ENCODE measurements at places on chromosomes 2 and 18.

- DNase-seq, result no peak
These were observed 127.8 kb upstream of the DDX18 start for GRCh38 chr2:117686699-117687098.

GRCh38 chr2:205424326-205424725 lies 258.0 kb upstream of the NRP2 start:
- no peak for DNase-seq

DNA sequence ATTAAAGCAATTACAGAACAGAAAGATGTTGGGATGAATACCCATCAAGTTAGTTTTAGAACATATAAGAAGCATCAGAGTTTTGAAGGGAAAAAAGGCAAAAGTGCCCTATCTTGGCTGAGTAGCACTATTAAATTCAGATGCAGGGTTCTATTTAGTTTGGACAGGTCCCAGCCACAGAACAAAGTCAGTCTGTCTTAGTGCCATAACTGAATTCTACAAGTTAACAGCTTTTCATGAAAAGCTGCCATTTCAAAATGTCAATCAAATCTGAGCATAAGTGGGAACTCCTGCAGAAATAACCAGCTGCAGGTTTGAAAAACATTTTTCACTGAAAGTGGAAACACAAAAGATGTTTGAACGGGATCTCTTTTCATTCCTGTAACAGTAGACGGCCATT lies 160.4 kb downstream of the SRBD1 start:
- DNase-seq, result no peak

- no peak for DNase-seq
These were observed 3.9 kb downstream of the MAPRE2 start for GRCh38 chr18:35045121-35045520.

DNA sequence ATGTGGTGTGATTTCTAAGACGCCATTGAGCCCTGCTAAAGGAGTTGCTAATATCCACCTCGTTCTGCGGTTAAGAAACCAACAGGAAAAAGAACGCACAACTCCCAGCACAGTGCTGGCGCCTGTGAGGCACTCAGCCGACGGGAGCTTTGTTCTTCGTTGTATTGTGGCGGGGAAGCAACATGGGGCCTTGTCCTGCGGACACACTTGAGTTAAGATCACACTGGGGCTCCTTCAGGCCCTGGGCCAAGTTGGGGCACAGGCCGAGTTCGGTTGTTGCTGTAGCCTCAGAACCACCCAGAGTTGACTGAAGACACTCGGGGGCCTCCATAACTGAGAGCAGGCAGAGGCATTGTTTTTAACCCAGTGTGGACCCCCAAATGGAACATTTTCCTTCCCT lies 30.6 kb upstream of the CD8A start:
- no peak for DNase-seq

GRCh38 chr2:10257036-10257435 lies 45.7 kb upstream of the HPCAL1 start:
- no peak for DNase-seq

DNA sequence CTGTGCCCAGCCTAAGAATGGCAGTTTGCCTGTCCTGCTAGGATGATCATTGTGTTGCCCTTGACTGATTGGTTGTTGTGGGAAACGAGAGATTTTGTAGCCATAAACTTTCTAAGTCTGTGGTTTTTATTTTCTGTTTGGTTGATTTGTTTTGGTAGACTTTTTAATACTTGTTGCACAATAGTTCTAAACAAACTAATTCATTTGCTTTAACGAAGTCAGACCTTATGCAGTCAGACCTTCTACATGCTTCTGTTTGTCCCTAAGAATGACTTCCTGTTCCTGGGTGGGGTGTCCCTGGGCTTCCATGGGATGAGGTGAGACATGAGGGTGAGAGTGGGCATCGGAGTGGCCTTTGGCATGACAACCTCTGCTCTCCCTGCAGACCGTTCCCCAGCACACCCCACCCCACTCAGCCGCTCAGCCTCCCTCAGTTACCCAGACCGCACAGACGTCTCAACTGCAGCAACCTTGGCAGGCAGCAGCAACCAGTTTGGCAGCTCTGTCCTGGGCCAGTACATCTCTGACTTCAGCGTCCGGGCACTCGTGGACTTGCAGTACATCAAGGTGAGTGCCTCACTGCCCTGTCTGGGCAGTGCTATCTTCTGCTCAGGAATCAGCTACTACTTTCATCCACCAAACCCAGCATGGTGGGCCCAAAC lies 7.8 kb upstream of the CNNM3 start:
- DNase-seq, result no peak

- no peak for DNase-seq
These were observed 68.2 kb downstream of the MAIP1 start for GRCh38 chr2:200023570-200023969.

GRCh38 chr2:71933467-71934319 lies 214.0 kb downstream of the CYP26B1 start:
- DNase-seq, result no peak

DNA sequence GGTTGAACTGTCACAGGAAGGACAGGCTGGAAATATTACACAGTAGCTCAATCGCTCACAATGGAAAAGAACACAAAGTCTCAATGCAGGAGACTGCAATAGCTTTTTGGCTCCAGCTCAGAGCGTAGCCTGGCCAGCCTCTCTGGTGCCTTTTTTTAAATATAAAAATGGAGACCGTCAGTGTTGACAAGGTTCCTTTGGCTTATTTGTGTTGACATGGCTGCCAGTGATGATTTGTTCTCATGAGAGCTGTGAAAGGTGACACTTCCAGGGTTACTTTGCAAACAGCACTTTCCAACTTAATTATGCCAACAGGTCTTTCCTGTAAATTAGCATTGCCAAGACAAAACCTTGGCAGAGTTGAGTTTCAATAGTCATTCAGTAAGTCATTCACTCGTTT lies 70.8 kb downstream of the KCNE4 start:
- DNase-seq, result no peak

- DNase-seq, result no peak
These were observed 125.3 kb downstream of the METTL8 start for GRCh38 chr2:171308280-171309054.

DNA sequence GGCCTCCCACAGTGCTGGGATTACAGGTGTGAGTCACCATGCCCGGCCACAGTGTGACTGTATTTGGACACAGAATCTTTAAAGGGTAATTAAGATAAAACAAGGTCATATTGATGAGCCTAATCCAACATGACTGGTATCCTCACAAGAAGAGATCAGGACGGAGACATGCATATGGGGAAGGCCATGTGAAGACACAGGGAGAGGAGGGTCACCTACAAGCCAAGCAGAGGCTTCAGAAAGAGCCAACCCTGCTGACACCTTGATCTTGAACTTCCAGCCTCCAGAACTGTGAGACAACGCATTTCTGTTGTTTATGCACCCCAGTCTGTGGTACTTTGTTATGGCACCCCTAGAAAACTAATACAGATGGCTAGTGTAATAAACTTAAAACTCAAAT lies 72.4 kb downstream of the REV1 start:
- no peak for DNase-seq

DNA sequence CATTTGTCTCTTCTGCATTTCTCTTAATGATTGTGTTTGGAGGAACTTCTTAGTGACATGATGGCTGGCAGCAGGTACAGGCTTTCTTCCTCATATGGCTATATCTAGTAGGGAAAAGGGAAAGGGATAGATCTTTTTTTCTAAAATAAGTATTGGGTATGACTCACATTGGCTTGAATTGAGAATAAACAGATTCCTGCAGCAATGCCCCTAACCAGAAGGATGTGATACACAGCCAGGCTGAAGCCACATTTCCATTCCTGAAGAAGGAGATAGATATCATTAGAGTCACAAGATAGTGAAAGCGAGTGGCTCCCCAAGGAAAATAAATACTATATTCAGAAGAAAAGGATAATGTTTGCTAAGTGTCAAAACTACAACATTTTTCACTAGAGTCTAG lies 61.1 kb downstream of the VWC2L start:
- DNase-seq, result no peak

DNA sequence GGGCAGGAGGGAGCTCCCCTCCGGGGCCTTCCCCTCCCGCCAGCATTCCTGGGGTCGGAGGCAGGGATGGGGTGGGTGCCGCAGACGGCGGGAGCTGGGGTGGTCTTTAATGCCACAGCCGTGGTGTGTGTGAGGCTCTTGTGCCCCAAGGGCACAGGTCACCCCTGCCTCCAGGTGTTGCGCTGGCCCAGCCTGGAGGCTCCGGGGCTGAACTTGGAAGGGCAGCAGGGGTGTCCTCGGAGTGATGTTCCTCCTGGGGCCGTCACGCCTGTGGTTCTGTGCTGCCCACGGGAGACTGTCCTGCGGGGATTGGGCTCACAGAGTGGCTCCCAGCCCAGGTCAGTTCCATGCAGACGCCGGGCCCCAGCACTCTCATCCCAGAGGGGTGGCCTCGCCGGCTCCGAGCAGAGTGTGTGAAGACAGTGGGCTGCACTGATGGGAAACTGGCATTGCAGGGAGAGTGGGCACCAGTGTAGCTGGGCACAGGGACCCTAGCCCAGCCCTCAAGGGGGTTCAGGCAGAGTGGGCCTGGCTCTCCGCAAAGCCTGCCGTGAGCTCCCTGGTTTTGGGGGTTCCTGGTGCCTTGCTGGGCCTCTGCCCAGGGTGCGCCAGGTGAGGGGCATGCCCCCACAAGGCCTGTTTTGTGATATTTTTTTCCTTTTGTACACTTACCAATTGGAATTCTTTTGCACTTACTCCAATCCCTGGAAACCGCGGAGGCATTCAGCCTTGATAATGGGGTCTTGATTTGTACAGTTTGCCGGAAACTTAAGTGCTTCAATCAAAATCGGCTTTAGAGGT lies 56.7 kb downstream of the NFATC1 start:
- no peak for DNase-seq

- DNase-seq, result no peak
These were observed 30.3 kb downstream of the C2orf42 start for GRCh38 chr2:70160545-70160944.

DNA sequence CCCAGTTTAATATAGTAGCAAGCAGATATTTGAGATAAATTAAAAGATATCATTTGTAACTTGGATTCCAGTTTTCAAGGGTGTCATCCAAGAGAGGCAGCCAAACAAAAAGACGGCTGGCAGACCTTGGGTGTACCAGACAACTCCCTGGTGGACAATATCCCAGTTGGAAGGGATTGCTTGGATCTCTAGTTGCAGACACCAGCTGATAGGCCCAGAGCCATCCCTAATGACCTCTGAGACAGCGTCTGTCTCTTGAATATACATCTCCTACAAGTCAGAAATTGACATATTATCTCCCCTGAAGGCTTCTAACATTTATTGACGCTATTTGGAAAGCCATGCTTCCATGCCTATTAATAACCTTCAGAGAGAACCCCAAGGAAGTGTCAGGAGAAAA lies 67.7 kb downstream of the ACVR1 start:
- DNase-seq, result no peak

DNA sequence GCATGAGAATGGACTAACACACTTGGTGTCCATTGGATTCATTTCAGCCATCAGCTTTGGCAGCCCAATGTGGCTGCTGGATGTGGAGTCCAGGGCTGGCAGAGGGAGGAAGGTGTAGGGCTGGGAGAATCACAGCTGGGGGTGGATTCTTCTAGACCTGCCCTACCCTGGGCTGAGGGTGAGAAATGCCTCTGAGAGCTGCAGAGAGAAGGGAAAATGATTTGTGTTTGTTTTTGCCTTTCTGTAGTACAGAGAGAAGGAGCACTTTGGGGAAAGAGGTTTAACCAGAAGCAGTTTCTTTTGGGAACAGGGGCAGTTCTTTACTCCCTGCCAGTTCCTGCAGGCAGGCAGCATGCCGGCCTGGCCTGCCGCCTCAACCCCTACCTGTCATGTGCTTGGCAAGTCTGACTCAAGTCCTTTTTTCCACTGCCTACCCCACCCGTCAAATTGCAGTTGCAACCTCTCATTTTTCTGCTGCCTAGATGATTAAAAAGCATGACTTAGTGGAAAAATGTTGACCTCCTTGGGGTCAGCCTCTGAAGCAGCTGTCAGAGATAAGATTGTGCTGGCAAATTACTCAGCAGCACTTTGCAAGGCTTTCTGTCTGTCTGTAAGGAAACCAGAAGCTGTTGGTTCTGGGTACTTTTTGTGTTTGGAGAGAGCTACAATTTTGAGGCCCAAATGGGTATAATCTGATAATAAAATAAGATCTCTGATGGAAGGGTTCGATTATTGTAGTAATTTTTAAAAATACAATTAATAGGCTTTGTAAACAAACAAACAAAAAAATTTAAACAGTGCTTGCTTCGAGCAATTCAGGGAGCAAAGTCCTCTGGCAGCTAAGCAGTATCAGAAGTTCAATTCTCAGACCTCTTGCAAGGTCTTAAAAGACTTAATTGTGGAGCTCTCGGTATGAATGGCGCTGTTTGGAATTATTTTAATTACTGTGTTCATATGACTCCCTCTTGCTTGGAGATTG lies 21.7 kb downstream of the LBH start:
- peak; percentile 55 for DNase-seq

DNA sequence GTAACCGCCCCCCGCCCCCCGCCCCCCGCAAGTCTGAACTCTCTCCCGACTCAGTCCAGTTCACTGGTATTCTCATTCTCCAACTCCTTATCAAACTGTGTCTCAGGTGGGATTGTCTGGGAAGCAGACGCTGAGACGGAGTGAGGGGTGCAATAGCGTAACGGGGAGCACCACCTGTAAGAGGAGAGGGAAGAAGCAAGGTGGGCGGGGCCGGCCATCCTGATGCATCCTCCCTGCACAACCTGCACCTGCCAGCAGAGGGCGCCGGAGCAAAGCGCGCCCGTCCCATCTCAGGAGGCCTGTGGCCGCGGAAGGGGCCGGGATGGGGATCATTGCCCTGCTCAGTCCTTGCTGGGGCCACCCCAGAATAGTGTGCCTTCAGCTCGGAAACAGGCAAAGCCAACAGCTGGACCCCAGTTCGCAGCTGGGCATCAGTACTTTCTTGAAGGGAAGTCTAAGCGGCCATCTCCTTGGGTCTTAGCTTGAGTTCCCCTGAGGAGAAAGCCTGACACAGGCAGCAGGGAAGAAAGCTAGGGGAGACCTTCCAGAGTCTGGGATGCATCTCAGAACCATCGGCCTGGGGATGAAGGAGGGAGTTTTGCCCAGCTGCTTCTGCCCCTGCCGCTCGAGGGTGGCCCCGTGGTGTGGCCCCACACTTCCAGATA lies 208.0 kb downstream of the TFCP2L1 start:
- DNase-seq, result peak; percentile 69

GRCh38 chr18:47689371-47689770 lies 241.1 kb downstream of the SMAD2 start:
- DNase-seq, result no peak

- no peak for DNase-seq
These were observed 10.1 kb downstream of the IWS1 start for GRCh38 chr2:127516041-127516762.

GRCh38 chr2:94875064-94875819 lies 4.0 kb downstream of the TEKT4 start:
- no peak for DNase-seq

DNA sequence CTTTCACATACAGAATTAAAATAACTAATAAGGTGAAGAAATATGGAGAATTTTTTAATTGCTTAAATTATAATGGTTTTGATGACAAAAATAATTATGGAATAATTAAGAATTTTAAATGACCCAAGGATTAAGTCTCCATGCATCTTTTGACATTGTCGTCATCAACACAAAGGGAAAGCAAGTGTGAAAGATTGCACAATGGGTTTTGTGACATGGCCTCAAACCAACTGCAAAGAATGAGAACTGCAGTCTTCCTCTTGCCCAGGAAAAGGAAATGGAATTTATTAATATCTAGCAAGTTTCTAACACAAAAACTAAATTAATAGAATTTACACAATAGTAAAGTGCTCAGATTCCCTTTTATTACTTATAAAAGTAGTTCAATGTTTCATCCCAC lies 329.1 kb upstream of the PKDCC start:
- DNase-seq, result no peak
